Suppressor macrophage (primary cell): ENCODE measurements at places on chromosomes 13 and 19.

- DNase-seq, result no peak
Observed at GRCh38 chr13:75889427-75889826, 253.3 kb downstream of the LMO7 start.

DNA sequence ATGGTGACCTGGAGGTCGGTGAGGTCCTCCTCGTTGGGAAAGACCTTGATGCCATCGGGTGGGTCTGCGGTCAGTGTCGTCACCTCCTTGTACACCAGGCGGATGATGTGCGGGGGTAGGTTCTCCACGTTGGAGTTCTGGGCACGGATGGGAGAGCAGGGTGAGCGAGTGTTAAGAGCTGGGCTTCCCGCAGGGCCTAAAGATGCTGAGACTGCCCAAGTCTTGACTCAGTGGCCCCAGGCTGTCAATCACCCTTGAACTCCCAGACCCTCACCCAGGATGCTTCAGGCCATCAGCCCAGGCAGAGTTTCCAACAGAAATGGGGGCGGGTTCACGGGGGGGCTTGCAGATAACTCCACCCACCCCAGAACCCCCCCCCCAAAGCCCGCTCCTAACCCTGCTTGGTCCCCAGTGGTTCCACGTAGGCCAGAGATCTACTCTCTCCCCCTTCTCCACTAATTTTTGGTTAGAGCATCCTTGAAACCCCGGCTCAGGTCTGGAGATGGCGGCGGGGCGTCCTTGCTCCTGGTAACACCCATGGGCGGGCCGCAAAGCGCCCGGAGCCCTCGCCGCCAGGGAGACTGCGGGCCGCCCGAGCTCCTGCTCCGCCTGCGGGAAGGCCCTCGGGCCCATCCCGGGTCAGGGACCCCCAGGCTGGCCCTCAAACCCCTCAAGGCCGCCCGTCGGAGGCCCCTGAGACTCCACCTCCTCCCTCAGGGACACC lies 600 bp downstream of the UBE2S start:
- peak; percentile 66 for DNase-seq

GRCh38 chr13:108924134-108924533 lies 294.7 kb downstream of the MYO16 start:
- peak; percentile 33 for DNase-seq

- no peak for DNase-seq
Observed at GRCh38 chr13:85194482-85194881, 604.7 kb downstream of the SLITRK6 start.

GRCh38 chr19:50328873-50329145 lies 368 bp downstream of the KCNC3 start:
- no peak for DNase-seq

- DNase-seq, result no peak
Observed at GRCh38 chr13:51843529-51843928, 1.4 kb downstream of the TMEM272 start.

DNA sequence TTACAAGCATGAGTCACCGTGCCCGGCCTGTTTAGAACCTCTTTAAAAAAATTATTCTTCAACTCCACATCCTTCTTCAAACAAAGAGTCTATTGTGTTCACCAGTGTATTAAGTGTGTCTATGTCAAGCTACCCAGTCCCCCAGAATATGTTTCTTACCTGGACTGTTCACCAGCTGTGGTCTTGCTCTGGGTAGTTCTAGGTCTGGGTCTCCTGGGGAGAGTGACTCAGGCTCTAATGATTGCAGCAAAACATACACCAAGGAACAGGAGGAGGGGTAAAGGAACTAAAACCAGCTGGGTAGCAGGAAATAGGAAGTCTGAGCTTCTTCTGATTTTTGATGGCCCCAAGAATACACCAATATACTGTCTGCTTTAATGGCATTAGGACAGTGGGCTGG lies at the start of gene FPR1:
TSS of gene FPR1 (minus strand) at position 224 of the 400 bp plus-strand sequence. CDS start 4,884 bp downstream, outside the sequence.
- peak; percentile 90 for DNase-seq

- no peak for DNase-seq
Observed at GRCh38 chr19:45112111-45112827, 19.3 kb downstream of the PPP1R37 start.

DNA sequence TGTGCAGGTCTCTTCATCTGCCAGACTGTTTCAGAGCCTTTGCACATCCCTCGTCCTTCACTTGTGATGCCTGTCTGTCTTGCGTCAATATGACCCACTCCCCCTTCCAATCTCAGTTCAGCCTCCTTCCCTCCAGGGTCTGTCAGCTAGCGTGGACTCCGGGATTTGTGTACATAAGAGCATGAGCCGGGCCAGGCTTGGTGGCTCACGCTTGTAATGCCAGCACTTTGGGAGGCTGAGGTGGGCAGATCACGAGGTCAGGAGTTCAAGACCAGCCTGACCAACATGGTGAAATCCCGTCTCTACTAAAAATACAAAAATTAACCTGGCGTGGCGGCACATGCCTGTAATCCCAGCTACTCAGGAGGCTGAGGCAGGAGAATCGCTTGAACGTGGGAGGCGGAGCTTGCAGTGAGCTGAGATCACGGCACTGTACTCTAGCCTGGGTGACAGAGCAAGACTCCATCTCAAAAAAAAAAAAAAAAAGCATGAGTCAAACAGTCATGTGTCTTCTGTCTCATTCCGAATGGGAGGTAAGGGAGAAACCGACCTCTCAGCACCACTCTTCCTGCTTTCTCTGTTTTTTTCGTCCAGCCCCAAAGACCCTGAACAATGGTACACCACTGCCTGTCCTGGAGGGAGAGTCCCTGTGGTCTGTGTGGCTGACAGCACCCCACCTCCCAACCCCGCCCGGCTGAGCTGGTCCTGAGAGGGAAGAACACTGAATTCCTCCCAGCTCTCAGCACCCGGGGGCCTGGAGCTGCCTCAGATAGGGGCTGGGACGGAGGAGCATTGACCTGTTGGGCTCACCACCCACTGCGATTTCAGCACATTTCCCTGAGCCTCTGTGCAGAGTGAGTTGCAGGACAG lies 2.4 kb upstream of the SIGLEC9 start:
- peak; percentile 91 for DNase-seq

DNA sequence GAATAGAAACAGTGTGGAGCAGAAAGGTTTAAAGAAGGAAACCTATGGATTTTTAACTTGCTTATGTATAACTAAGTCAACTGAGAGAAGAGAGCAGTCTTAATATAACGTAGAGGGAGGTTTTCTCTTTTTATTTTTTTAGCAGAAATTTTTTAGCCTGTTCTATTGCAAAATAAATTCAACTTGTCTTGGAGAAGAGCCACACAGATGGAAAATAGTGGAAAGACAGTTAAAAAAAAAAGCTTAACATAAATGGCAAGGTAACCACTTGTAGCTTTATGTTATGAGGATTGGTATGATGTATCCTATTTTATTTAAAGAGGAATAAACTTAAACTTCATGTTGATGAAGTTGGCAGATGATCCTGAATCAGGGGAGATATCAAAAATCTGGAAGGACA lies 312.4 kb downstream of the SHISA2 start:
- no peak for DNase-seq

DNA sequence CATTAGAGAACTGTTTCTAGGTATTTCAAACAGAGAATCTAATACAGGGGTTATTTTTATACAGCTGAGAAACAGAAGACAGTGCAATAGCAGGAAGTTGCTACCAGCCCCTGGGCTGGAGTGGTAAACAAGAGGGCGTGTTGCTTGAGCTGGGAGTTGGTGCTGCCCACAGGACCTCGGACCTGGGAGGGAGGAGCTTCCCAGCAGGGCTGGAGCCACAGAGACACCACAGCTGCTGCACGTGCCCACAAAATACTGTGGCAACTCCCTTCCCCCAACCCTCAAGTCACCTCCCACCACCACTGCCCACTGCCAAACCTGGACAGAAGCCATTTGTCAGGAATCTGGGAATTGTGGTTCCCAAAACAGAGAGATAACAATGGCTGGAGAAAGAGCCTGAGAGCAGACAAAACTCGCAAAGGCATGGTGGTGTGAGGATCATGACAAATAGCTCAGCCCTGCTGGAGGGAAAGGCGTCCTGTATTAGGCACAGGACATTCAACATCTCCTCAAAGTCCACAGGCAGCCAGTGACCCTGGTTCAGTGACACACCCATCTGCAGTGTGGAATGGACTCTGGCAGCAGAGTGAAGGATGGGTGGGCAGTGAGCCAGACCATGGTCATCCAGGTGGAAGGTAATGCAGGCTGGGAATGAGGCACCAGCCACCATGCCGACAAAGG lies 57.2 kb downstream of the SPATA13 start:
- DNase-seq, result peak; percentile 70

GRCh38 chr13:30006246-30006645 lies 155.8 kb upstream of the UBL3 start:
- DNase-seq, result no peak

- DNase-seq, result no peak
Observed at GRCh38 chr19:29798774-29799497, 12.9 kb upstream of the CCNE1 start.

GRCh38 chr13:50460358-50460757 lies 383.1 kb downstream of the DLEU7 start:
- DNase-seq, result no peak

DNA sequence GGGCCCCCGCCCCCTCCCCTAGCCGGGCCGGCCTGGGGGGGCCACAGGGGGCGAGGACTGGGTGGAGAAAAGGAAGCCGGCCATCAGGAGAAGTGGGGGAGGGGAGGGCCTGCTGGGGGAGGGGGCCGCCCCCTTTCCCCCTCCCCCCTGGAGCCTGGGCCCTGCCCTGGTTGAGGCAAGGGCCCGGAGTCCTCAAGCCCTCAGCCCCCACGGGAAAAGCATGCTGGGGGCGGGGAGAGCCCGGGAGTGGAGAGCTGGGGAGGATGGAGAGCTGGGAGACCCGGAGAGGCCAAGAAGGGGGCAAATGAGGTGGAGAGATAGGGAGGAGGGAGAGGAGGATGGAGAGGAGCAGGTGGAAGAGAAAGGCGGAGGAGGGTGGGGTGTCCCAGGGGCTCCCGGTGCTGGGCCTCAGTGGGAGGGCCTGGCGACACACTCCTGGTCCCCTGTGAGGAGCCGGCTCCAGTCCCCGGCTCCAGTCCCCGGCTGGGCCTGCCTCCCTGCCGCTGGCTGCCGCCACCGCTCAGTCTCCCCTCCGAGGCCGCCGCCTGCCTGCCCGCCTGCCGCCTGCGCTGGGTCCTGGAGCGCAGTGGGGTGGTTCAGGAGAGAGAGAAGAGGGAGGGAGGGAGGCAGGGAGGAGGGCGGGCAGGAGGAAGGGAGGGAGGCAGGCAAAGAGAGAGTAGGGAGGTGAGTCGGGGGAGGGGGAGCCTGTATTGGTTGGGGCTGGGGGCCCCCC lies at the start of gene GRIK5:
TSS of gene GRIK5 (minus strand) at position 588 of the 733 bp plus-strand sequence. CDS start 4,436 bp downstream, outside the sequence.
- DNase-seq, result no peak

DNA sequence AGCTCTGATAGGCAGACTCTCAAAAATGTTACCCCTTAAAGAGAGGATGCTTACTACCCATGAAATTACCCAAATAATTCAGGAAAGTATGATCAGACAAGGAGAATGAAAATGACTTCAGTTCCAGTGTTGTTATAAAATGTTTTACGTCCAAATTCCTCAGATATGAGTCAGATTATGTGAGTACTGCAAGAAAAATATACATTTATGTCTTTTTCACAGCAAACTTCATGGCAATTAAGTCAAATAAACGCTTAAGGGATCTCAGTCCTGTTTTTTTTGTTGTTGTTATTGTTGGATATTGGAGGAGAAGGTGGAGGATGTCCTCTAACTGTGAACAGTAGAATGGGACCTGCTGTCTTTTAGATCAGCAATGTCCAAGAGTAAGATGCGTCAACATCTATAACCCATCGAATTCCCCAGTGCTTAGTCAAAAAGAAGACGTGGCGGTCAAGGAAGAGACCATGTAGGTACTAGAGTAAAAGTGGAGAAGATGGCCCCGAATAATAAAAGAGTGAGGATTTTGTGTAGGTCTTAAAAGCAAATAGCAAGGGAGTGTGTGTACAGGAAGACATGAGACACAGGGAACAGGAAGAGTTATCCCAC lies 215.4 kb upstream of the IRS2 start:
- DNase-seq, result no peak

- no peak for DNase-seq
Observed at GRCh38 chr13:21517576-21517975, 58.5 kb upstream of the ZDHHC20 start.

DNA sequence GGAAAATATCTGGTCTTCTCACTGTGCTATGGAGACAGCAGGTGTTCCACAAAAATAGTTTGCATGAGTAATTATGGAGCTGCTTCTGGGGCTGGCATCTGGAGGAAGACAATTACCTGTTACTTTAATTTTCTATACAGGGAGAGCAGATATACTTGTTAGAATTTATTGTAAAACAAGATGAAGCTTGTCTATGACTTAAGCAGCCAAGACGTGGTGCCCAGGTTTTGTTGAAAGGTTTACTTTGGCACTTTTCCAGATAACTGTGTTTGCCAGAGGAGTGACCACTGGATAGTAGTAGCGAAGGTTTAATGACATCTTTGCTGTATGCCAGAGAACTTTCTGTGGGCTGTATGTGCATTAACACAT lies 134.5 kb upstream of the KL start:
- no peak for DNase-seq

DNA sequence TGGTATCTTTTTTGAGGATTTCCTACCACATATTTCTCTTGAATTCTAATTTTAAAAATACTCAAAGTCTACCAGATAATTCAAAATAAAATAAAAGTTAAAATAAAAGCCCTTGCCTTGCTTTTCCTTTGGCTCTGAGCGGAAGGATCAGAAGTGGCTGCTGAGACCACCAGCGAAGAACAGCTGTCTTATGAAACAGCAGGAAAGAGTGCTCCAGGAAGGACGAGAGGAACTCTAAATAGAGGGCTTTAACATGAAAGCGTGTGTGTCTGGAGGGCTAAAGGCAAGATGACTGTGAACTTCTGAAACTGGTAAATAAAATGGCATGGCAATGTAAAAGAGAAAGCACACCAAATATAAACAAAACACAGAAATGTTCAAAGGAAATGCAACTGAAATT lies 521.5 kb upstream of the SPRY2 start:
- no peak for DNase-seq

- DNase-seq, result peak; percentile 15
Observed at GRCh38 chr13:79423801-79424642, 18.0 kb upstream of the RBM26 start.
